GM12865 (cell line): ENCODE measurements at places on chromosomes 1 and 21.

- no peak for DNase-seq
Observed at GRCh38 chr1:154784416-154784815, 85.7 kb downstream of the KCNN3 start.

DNA sequence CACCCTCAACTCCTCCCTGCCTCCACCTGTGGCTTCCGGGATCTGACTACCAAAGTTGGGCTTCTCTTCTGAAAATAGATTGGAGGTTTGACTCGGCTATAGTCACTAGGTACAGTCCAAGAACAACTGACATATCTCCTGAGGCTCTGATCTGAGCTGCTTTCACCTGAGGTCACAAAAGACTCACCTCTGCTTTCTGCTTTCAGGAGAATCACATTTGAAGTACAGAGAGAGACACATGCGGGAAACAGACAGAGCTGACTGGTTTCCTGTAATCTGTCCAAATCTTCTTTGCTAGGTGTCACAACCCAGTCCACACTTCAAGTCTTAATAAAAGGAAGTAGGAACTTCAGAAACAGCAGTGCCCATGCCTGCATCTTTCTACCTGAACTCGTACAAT is 245.4 kb upstream of the CHRM3 start:
- DNase-seq = no peak

- peak; percentile 73 for DNase-seq
Observed at GRCh38 chr1:206864939-206865671, at the start of gene IL20. Gene IL20, plus strand, starts transcription at chr1:206865623. Its CDS starts 230 bp downstream, at chr1:206865853.

GRCh38 chr1:17697458-17697857 is 57.7 kb upstream of the ACTL8 start:
- no peak for DNase-seq

DNA sequence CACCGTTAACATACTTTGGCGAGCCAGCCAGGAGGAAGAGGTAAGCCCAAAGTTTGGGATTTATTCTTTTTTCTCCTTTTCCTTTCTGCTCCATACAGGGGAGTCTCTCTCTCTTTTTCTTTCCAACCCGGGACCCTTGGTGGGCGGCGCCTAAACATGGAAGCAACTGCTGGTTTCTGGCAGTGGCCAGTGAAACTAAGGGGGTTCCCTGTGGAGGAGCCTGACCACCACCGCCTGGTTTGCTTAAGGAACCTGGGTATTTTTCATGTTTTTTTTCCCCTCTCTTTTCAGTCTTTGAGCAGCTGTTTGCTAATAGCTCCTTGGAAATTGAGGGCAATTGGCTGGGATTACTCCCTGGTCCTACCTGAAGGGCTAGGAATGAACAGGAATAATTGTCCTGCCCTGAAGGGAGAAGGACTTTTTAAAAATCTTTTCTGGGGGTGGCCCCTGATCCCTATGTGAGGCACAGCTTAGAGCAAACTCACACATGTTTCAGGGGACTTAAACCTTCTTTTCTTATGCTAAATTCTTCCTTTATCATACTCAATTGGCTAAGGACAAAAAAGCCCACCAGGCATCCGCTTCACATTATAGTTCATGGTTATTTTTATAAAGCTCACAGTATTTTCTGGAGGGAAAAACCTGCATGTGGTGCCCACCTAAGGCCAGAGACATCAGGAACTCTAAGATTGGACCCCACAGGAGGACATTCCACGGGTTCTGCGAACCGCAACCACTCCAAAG is 61.3 kb upstream of the PLD5 start:
- DNase-seq = no peak

DNA sequence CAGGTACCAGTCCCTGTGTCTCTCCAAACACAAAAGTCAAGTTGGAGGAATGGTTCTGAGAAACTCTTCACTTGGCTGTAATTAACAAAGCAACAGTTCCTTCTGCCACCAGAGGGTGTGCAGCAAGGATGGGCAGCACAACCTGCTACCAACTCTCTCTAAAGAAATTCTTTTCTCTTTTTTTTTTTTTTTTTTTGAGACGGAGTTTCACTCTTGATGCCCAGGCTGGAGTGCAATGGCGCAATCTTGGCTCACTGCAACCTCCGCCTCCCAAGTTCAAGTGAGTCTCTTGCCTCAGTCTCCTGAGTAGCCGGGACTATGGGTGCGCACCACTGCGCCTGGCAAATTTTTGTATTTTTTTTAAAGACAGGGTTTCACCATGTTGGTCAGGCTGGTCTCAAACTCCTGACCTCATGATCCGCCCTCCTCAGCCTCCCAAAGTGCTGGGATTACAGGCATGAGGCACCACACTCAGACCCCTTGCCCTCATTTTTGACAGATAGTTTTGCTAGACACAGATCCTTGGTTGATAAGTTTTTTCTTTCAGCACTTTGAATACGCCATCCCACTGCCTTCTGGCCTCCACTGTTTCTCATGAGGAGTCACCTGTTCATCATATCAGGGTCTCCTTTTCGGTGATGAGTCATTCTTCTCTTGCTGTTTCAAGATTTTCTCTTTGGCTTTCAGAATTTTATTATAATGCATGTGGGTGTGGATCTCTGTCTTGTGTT is 12.1 kb upstream of the DEGS1 start:
- peak; percentile 44 for DNase-seq

DNA sequence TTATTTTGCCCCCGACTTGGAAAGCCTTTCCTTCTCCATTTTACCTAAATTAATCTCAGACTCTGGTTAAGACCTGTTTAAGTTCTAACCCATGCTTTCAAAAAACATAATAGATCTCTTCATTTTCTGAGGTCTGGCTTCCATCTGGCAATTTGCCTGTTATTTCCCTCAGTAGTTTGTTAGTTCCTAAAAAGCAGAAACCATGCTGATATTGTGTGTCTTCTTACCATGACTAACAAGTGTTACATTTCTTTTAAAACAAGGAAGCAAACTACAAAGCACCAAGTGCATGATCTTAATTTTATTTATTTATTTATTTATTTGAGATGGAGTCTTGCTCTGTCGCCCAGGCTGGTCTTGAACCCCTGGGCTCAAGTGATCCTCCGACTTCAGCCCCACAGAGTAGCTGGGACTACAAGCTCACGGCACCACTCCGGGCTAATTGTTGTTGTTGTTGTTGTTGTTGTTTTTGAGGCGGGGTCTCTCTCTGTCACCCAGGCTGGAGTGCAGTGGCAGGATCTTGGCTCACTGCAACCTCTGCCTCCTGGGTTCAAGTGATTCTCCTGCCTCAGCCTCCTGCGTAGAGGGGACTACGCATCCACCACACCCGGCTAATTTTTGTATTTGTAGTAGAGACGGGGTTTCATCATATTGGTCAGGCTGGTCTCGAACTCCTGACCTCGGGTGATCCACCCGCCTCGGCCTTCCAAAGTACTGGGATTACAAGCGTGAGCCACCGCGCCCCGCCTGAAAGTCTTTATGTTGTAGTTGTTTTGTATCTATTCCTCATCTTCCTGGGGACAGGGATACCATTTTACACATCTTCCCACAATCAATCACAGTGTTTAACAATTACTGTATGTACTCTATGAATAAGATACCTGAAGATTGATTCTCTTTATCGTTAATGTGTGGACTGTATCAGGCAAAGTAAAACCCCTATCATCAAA is 1.3 kb upstream of the PATJ start:
- no peak for DNase-seq

DNA sequence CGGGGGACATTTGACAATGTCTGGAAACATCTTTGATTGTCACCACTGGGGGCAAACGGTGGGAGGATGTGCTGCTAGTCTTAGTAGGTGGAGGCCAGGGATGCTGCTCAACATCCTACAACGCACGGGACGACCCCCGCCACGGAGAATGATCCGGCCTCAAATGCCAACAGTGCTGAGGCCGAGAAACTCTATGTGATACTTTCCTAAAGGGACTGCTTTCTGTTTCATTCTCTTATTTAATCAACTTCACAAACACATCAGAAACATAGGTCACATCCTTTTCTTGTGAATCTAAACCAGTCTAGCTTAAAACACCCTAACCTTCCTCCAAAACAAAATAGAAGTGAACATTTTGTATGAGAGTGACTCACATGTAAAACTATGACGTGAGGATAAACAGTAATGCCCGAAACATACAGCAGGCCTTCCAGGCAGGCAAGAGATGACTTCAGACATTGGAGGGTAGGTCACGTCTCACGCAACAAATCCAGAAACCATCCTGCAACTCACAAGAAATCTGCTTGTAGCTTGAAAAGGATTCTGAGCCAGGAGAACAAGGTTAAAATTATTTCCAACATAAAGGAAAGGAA is 37.2 kb upstream of the ETS2 start:
- peak; percentile 38 for DNase-seq

- no peak for DNase-seq
Observed at GRCh38 chr21:42745511-42746239, 92.3 kb downstream of the PDE9A start.

GRCh38 chr1:116346943-116347673 is 25.9 kb upstream of the ATP1A1 start:
- DNase-seq = no peak

DNA sequence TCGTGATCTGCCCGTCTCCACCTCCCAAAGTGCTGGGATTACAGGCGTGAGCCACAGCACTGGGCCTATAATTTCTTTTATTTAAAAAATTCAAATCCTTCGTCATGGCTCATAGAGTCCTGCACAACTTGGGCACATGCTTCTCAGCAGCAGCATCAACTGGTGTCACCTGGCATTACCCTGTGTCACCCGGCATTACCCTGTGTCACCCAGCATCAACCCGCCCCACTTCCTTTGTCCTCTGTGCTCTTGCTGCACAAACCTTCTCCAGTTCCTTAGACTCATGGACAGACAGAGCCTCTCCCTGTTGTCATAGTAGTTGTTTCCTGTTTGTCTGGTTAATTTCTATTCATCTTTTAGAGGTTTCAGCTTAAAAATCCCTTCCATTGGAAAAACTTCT is 121.2 kb upstream of the SERBP1 start:
- DNase-seq = no peak

DNA sequence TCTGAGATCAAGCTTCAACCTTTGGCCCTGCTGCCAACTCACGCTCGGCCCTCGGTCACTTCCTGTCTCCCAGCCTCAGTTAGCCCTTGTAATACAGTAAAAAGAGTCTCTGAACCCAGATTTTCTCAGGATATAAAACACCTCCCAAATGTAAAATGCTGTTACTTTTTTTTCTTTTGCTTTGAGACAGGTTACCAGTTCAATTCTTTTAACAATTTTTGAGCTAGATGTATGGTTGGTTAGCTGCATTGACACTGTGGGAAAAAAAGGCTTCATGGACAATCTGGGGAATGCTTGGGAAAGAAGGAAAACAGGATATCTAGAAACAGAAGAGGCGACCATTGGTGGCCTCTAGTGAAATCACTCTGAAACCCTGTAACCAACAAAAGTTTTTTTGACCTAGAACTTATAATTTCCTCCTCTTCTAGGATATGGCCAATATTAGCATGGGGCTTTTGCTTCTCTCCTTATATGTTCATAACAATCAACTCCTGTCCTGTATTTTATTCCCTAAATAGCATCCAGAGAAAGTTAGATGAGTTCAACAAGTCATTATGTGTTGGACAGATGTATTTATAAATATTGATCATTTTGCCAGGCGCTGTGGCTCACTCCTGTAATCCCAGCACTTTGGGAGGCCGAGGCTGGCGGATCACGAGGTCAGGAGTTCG is 1.3 kb downstream of the CMPK1 start:
- no peak for DNase-seq

DNA sequence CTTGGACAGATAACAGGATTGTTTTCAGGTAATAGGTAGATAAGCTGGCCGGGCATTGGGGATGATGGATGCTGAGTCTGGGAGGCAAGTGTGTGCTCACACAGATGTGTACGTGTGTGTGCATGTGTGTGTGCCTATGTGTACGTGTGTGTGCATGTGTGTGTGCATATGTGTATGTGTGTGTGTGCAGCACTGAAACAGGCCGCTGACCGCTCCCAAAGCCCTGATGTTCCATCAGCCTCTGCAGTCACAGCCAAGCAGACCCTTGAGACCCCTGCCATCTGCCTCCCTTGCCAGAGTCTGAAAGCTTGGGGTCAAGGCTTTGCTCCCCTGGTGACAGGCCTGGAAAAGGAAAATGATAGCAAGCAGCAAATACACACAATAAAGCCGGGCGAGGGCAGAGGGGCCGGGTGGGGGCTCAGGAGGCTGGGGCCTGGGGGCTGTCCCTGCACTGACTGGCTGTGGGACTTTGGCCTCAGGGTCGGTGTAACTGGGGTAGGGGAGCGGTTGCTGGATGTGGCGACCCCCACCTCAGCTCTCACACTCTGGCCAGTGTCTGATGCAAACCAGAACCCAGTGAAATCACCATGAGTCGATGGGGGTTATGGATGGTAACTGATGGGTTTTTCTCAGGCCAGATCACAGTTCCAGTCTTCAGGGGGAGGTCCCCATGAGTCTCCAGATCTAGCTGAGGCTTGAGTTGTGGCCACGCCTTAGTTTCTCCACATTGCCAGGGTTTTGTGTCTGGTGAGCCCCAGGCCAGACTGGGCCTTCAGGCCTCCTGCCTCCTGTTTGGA is 9.2 kb upstream of the TNFRSF8 start:
- peak; percentile 92 for DNase-seq

- peak; percentile 18 for DNase-seq
Observed at GRCh38 chr1:59057211-59057694, 239.6 kb upstream of the FGGY start.

- no peak for DNase-seq
Observed at GRCh38 chr1:9634582-9634981, 16.9 kb upstream of the PIK3CD start.

GRCh38 chr1:55316947-55317662 is 101.9 kb upstream of the USP24 start:
- no peak for DNase-seq

DNA sequence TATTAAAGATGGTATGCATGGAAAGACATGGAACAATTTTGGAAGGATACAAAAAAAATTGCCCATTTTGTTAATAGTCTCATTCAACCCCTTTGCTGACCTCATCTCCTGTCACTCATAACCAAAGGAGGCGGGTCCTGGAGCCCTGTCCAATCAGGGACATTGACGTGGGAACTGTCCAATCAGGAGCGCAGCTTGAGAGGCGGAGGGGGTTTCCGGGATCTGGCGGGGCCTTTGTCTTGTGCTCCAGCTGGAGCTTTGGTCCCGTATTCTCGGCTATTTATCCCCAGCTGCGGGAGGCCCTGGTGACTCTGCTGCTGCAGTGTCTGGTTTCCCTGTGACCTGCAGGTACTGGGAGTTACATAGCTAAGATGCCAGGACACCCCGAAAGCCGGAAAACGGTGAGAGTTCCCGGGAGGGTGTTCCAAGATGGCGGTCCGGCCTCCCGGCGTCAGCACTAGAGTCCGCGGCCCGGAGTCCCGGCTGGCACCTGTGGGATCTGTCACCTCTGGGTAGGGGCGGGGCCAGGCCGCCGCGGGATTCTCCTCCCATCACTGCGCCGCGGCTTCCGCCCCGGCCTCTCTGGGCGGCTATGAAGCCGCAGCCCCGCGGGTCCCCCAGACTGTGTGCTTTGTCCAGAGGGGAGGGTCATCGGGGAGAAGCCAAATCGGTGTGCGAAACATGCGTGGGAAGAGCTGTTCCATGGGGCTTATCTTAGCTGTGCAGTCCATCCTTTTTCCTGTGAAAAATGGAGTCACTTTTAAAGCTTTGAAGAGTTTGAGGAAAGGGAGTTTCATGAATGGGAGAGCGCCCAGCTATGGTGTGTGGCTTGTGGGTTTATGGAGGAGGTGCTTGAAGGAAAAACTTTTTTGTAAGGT is at the start of gene ZNF678:
ZNF678 (plus strand) TSS at position 233 of the 878 bp plus-strand sequence. CDS start 87,436 bp downstream, outside the sequence.
- DNase-seq = peak; percentile 96
